Left cardiac atrium (tissue), 4 donors: ENCODE measurements at places on chromosomes 12 and 14. TPM values are rescaled to one million over a fixed set of nuclear protein-coding genes. Genes with fewer than 3 reads are reported as not detected.
A peak's percentile ranks its signal among the peaks of the same experiment; 100 is the strongest.

Gene TAS2R13
- total RNA-seq: 0.41 TPM

Gene PRH2
- total RNA-seq: not detected

DNA sequence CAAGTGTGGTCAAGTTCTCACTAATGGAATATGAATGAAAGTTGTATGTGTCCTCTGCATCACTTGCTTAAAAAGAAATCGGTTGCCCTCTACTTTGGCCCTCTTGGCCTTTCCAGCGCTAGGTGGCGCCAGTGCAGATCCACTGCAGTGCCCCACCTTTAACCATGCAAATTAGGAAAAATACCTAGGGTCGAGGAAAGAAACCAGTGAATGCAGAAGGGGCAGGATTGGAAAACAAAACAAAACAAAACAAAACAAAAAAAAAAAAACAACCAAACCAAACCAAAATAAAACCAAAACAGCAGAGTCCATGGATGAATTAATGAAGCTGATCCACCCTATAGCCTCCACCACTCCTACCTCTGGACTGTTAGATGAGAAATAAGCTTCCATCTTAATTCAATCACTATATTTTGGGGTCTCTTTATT is 12.9 kb upstream of the NEMF start:
- DNase-seq: peak; percentile 79

DNA sequence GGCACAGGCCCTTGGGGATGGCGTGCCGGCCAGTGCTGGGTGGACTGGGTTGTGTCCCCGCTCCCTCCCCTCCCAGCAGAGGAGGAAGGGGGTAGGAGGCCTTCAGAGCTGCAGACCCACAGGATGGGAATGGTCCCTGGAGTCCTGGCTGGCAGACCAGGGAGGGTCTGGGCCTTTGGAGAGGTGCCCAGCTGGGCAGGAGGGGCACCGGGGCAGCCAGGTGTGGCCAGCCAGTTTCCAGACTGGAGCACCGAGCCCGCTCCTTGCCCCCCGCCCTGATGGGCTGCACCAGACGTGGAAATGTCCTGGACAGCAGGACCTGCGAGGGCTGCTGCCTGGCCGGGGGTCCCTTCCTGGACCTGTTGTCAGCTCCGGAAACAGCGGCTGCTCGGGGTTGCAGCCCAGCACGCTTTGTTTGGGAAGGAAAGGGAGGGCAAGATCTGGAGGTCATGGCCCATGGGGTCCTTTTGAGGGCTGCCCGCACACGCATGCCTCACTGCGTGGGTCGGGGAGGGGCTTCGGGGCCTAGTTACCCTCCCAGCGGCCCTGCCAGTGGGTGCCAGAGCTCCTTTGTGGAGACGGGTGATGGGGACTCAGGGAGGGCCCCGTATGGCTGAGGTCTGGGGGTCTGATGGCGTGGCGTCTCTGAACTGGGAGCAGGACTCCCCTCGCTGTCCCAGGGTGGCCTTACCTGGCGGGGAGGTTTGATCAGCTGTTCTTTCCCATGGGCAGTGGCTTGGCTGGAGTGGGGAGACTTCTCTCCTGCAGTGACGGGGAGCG is 9.1 kb downstream of the KIF26A start:
- DNase-seq: peak; percentile 21

GRCh38 chr12:112304436-112304835 is 77.8 kb downstream of the HECTD4 start:
- DNase-seq: no peak

- no peak for DNase-seq
Observed at GRCh38 chr12:113815031-113815430, 151.1 kb downstream of the RBM19 start.

Gene AKAP3
- total RNA-seq: 5.9 TPM

DNA sequence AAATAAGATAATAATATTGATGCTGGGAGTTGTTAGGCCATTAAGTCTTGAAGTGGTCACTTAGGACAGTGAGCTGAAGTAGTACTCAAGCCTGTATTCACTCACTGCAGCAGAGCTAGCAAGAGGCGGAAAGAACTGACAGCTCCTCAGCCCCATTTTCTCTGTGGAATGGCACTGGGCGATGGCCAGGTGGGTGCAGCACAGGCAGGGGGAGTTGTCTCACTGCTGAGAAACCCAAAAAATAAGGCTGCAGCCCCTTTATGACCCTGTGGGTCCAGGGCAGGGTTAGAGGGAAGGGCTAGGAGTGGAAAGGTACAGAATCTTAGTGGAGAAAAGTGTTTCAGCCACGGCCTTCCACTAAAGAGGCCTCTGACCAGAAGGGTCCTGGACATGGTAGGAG is 35.5 kb downstream of the PDZRN4 start:
- no peak for DNase-seq

DNA sequence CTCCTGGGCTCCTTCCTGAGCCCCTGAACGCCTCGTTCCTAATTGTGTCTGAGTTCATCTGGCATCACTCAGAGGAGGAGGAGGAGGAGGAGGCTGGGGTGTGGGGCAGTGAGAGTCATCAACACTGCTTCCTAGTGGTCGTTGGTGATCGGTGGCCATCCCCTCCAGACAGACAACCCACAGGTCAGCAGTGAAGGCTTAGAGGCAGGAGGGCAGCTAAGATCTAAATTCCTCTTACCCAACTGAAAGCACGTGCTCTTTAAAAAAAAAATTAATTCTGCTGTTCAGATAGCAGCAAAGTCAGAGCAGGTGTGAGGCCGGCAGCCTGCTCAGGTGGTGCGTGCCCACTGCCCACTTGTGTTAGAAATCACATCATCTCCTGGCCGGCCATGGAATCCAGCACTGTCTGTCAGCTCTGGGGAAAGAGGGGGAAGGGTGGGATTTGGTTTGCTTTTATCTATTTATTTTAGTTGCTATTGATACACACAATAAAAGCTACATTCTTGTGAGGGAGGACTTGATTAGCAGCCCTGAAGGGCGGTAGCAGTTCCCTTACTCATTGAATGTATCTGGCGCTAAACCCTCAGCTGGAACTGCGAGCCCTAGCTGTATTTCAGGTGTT is 46.6 kb downstream of the PPP2R5C start:
- DNase-seq: no peak

DNA sequence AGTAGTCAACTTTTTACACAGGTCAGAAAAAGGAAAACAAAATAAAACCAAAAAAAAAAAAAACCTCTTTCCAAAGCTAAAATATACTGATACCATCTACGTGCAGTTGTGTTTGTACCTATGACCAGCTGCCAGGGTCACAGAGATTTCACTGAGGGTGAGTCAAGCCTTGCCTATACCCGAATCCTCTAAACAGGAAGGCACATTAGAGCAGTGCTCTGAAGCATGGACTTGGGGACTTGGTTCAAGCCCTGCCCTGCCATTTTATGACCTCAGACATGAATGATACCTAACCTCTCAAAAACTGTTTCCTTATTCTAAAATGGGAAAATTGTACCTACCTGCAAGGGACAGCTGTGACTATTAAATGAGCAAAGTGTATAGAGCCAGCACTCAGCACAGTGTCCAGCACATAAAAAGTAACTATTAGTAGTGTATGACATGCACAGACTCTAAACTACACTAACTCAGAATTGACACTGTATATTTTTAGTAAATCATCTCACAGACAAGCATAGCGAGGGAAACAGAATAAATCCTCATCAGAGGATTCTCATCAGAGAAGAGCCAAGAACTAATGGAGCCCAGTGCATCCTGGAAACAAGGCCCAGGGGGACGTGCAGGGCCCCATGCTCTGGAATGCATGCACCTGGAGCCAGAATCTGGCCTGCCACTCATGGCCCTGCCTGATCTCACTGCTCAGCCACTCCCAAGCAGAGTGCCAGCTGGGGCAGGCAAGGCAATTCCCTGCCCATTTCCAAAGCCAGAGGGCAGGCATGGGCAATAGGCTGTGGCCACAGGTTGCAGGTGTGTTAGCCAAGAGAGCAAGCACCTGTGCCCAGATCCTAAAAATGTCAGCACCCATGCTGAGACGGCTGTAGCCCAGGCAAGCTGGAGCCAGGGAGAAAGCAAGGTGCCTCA is 57.0 kb downstream of the NT5DC3 start:
- no peak for DNase-seq

DNA sequence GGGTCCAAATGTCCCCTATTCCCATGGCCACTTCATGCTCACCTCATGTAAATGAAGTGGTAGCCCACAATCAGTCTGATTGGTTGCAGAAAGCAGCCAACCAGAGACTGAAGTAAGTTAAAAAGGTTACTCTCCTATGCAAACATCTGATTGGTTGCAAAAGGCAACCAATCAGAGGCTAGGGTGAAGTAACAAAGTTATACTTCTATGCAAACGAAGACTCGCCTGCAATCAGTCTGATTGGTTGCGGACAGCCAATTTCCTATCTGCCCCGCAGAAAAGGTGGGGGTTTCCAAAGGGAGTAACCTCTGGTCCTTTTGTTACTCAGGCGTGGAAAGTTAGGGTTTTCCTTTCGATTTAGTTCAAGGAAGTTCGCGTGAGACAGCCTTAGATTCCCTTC is 208.1 kb upstream of the NEDD1 start:
- DNase-seq: no peak
